ENCODE measurements at places on chromosomes 5 and 9.

GRCh38 chr9:135776893-135777622 is 75.1 kb downstream of the KCNT1 start:
- DNase-seq, result no peak

DNA sequence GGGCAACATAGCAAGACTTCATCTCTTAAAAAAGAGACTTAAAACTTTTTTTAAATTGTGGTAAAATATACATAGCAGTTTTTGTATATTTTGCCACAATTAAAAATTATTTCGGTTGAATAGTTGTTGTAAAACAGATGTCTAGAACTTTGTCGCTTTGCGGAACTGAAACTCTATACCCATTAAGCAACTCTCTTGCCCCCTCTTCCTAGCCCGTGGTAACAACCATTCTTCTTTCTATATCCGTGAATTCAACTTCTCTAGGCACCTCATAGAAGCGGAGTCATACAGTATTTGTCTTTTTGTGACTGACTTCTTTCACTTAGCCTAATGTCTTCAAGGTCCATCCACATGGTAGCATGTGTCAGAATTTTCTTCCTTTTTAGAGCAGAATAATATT is 43.3 kb downstream of the SPARC start:
- DNase-seq, result no peak

GRCh38 chr5:179553875-179554274 is 3.5 kb downstream of the RUFY1 start:
- DNase-seq, result peak; percentile 83

DNA sequence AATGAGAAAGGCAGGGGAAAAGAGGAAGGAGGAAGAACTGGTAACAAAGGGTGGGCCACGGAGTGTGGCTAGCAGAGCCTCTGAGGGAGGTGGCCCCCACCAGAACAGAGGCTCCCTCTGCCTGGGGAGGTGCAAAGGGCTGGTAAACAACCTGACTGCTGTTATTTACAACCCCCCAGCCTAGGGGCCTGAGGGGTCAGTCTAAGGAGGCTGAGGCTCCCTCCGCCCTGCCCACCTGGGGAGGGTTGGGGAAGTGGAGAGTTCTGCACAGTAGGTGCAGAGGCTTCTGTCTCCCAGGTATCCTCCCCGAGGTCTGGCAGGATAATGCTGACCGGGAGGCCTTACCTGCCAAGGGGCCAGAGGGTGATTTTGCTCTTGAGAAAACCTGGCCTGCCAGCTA is 35.6 kb upstream of the SMU1 start:
- no peak for DNase-seq

GRCh38 chr5:15021266-15022046 is 149.9 kb upstream of the ANKH start:
- no peak for DNase-seq

DNA sequence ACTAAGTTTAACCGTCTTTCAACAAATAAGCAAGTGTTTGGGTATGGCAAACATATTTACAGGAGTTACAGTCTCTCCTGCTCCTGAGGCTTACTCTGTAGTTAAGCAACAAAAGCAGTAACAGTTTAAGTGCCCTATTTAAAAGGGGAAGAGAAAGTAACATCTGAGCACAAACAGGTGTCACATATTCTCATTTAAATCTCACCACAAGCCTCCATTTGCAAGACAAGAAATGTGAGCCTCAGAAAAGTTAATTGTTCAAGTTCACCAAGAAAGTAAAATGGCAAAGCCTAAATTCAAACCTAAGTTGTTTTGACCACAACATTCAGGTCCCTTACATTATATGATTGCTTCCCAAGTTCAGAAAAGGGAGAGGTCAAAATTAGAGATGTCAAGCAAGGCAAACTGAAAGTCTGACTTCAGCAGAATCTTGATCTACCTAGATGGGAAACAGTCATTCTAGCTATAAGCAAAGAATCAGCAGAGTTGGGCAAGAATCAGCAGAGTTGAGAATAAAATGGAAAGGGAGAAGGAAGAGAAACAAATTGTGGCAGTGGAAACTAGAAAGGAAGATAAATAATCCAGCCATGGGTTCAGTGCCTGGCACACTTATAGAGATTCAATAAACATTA is 93.4 kb downstream of the STRBP start:
- DNase-seq, result no peak

- DNase-seq, result no peak
These were observed 611.9 kb downstream of the IRX1 start for GRCh38 chr5:4207486-4207885.

GRCh38 chr5:138289296-138289695 is 14.9 kb upstream of the GFRA3 start:
- no peak for DNase-seq

GRCh38 chr5:163978897-163979296 is 473.5 kb downstream of the MAT2B start:
- DNase-seq, result no peak

DNA sequence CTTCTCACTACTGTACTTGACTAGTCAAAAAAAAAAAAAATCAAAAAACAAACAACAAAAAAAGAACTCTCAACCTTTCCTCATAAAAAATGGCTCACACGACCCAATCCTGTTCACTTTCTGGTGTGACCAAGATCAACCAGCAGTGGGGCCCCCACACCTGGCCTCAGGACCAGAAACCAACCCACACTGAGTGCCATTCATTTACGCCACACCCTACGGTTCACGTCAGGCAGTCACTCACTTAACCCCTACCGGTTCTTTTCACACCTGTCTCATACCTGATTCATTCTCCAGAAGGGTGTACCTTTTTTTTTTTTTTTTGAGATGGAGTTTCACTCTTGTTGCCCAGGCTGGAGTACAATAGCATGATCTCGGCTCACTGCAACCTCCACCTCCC is 5.7 kb downstream of the SUSD1 start:
- DNase-seq, result no peak

DNA sequence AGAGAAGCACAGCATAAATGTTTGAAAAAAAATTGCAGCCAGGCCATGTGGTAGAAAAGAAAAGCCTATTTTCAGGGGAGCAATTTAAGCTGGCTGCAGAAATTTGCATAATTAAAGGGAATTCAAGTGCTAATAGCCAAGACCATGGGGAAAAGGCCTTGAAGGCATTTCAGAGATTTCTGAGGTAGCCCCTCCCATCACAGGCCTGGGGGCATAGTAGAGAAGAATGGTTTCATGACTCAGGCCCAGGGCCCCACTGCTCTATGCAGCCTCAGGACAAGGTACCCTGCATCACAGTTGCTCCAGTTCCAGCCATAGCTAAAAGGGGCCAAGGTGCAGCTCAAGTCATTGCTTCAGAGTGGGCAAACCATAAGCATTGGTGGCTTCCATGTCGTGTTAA is 1416.0 kb downstream of the EFNA5 start:
- no peak for DNase-seq

GRCh38 chr9:31166516-31166915 is 1217.9 kb upstream of the ACO1 start:
- DNase-seq, result no peak

GRCh38 chr5:18397371-18397770 is 763.1 kb downstream of the TAF11L14 start:
- no peak for DNase-seq

- DNase-seq, result no peak
These were observed 42.2 kb downstream of the ANKH start for GRCh38 chr5:14829396-14829795.

DNA sequence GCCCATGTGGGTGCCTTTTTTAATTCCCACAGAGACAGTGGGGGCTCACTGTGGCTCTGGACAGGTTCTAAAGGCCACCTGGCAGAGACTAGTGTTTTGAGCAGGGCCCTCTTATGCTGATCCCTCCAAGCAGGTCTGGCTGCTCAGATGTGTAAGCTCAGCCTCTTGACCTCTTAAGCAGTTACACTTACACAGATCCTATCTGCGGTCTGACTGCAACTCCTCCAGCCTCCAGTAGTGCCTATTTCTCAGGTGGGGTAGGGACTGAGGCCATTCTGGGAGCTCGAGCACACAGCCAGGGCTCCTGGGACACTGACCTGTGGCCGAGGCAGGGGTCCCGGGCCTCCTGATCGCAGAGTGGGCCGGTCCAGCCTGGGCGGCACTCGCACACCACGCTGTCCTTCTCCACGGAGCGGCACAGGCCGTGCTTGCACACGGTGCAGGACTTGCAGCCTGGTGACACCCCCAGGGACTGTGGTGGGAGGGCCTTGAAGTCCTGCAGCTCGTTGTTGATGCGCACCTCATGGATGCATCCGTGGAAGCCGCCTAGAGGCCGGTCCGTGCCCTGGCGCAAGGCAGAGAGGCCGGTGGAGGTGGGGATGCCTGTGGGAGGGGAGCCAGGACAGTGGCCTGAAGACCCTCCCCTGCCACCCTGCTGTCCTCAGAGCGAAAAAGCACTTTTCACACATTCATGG is 91.9 kb upstream of the PANK3 start:
- DNase-seq, result no peak

DNA sequence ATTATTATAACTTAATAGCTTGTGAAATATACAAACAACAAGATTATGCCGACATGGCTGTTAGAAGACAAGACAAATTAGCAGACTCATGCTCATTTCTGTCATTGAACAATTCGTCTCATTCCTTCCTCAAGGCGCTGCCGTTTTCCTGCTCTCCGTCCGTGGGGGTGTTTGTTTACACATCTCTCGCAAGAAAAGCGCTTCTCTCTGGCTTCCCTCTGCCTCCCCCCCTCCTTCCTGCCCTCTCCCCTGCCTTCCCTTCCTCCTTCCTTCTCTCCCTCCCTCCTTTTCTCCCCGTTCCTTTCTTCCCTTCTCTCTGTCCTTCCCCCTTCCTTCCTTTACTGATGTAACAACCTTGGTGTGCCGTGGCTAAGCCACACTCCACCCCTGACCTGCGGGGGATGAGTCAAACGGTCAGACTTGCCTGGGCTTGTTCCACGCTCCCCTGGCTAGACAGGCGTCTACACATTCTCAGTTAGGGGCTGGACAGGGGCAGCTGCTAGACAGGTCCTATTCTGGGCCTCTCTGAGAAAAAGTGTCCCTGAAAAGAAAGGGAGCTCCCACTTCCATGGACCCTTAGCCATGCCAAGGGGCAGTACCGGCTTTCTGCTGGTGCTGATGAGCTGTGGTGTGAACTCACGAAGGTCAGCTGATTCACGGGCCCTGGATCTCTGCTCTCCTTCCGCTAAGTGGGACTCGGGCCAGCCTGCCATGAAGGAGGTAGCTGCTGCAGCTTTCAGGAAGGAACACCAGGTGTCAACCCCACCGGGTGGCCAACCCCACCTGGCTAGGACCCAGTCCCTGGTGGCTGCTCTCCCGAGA is 32.0 kb upstream of the SPTLC1 start:
- no peak for DNase-seq

- no peak for DNase-seq
These were observed 383.6 kb downstream of the GADD45G start for GRCh38 chr9:89988458-89988857.

DNA sequence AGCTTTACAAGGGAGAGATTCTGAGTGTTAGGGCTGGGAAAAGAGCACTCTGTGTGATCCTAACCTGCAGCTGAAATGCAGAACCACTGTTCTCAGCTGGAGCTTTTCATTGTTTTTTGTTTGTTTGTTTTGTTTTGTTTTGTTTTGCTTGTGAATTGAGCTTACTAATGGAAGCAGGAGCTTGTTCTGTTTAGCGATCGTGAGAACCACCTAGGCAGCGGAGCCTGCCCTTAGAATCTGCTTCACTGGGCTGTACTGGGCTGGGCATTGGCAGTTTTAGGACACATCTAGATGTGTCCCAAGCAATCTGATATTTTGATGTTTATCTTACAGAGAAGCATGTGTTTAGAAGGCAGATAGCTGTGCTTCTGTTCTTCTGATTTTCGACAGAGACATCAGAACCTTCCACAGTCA is 14.3 kb downstream of the SYK start:
- DNase-seq, result no peak

- peak; percentile 3 for DNase-seq
These were observed 8.4 kb downstream of the UBTD2 start for GRCh38 chr5:172274951-172275753.

GRCh38 chr9:18849890-18850677 is 182.9 kb downstream of the SAXO1 start:
- DNase-seq, result no peak

GRCh38 chr9:131589993-131590392 is 44.7 kb downstream of the PRRT1B start:
- no peak for DNase-seq

- DNase-seq, result no peak
These were observed 52.7 kb downstream of the DENND4C start for GRCh38 chr9:19283072-19283710.

DNA sequence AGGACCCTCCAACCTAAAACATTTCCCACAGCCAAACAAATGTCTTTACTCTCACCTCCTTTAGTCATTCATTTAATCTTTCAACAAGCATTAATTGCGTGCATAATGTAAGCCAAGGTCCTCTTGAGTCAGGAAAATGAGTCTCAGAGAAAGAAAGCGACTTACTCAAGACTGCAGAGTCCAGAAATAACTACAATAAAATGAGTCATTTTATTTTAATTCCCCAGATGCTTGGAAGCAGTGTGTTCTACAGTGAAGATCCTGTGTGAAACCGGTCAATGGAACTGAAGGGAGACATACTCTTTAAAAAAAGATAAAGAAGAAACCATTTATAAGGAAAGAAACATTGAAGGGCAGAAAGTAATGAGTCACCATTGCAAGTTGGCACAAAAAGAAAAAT is 513.7 kb downstream of the CDK5RAP2 start:
- DNase-seq, result no peak

DNA sequence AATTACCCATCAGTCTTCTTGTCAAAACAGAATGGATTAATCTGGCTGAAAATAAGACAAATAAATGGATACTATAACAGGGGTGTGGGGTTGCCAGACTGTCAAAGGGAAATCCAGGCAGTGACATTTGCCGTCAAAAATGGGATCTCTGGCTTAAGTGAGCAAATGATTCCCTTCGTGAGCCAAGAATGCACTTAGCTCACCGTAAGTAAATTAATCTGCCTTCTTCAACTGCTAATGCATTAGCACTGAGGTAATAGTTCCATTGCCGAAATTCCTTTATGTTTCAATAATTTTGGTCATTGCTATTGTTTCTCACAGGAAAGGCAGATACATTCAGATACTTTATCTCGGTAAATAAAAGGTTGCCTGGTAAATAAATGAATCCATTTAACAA is 377.8 kb downstream of the KIAA0825 start:
- DNase-seq, result no peak

- DNase-seq, result no peak
These were observed 348.1 kb upstream of the SGCD start for GRCh38 chr5:155978850-155979249.
